A549 treated with CORT108297 at 1 μM for 4 hours (cell line): ENCODE measurements at places on chromosomes 1 and 21. TPM values are rescaled to one million over a fixed set of nuclear protein-coding genes. Genes with fewer than 3 reads are reported as not detected.

The OVAAL gene
- total RNA-seq, result 0.06 to 0.12 TPM (median 0.08 TPM) in 3 of 5 replicates, not detected in the others

The PADI4 gene
- total RNA-seq, result not detected in 5 replicates

The UBE2U gene
- not detected in 5 replicates for total RNA-seq

The DCST1 gene
- 0.07 to 0.08 TPM in 2 of 5 replicates, not detected in the others for total RNA-seq

The DMRTA2 gene
- total RNA-seq, result 0.06 to 0.23 TPM (median 0.17 TPM) in 5 replicates

The COL8A2 gene
- total RNA-seq, result 0.08 to 0.16 TPM (median 0.09 TPM) in 5 replicates

The S100A7 gene
- not detected in 5 replicates for total RNA-seq
